Retina (tissue), 1 donor: ENCODE measurements at places on chromosomes 7 and 10.
A peak's percentile ranks its signal among the peaks of the same experiment; 100 is the strongest.

- peak; percentile 6 for DNase-seq
These were observed 11.8 kb upstream of the CXCL12 start for GRCh38 chr10:44396671-44397191.

DNA sequence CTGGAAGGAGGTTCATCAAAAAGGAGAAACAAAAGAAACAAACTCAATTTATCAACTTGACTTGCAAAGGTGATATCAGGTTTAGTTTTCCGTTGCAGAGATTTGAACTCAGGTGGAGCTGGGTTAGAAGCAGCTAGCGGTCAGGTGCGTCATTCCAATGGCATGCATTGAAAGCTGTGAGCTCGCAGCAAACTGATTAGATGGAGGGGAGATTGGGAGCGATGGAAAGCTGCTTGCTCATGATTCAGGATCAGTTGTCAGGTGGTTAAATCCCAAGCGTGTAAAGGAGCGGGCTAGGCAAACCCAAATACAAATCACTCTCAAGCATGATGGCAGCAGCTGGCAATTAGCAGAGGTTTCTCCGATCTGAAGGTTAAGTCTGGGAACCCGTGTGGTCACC lies 49.3 kb upstream of the AFAP1L2 start:
- no peak for DNase-seq

DNA sequence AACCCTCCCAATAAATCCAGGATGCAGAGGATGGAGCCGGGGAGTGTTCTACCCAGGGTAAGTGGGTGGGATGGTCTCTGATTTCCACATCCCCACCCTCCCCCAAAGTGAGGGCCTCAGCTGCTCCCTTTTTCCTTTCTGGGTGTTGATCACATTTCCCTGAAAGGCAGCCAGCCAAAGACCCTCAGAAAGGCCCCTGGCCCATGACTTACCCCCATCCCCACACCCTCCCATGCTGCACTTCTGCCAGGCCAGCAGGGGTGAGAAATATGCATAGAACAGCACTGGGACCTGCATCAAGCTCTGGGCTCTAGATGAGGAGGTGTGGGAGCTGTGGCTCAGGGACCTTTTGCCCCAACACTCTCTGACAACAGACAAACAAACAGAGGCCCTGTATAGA lies 927.3 kb upstream of the ZNF722 start:
- DNase-seq = no peak

DNA sequence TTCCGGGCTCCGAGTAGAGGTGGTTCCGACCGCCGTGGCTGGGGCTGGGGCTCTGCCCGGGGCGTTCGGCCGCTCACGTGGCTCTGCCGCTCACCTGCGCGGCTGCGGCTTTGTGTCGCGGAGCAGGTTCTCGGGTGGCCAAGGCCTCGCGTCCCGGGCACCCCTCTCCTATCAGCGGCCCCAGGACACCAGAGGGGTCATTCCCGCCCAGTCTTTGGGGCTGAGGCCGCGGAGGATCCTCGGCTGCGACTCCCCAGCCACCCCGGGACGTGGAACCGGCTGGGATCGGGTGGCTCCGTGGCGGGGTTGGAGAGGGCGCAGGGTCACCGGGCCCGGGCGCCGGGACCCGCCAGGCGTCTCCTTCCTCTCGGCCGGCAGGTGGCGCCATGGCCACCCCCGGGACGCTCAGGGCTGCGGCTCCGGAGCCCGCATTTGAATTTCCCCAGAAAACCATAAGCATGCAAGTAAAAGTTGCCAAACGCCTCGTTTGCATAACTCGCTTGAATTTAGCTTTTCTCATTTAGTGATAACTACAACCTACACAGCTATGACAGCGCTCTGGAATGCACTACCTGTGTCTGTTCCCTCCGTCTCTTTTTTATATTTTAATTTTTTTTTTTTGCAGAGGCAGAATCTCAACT lies 1.2 kb downstream of the COL26A1 start:
- DNase-seq = peak; percentile 94

DNA sequence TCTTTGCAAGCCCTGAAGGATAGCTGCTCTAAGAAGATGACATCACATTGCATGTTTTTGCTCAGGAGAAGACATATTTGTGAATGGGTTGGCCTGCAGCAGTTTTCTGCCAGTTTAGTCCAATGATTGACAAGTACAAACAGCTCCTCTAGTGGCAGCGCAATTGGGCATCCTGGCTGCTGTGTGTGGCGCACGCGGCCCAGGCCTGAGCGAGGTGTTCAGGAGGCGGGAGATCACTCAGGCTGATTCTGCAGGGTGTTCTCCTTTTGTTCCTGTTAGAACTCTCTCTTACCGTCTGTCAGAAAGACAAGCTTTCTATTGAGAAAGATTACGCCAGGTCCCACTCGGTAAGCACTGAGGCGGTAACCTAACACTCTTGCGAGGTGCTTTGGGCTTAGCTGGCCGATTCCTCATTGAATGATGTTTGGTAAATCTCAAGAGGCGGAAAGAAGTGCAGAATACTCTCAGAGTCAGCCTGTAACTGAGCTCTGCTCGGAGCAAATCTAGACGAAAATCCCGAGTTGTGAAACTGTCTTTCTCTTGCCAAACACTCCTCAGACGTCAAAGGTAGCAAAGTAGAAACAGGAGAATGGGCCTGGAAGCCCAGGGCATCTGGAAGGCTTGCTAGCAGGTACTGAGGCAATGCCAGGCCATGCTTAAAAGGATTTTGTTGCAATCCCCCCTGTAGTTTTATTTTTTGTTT lies 219.2 kb upstream of the BMPER start:
- DNase-seq = no peak

DNA sequence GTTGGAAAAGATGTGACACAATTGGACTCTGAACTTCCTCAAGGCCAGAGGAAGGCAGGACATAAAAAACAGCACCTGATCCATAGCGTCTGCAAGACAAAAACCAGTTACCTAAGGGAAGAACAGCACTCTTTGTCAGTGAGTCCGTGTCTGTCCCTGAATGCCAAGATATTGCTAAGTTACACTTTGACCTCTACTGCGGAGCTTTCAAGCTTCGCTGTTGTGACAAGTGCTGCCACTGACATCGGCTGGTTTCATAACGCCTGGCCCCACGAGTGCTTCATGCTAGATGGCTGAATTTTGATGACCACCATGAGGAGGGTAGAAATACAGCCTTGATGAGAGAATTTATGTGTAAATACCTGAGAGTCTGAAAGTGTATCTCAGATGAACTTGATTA lies 49.7 kb upstream of the JAZF1 start:
- peak; percentile 7 for DNase-seq

DNA sequence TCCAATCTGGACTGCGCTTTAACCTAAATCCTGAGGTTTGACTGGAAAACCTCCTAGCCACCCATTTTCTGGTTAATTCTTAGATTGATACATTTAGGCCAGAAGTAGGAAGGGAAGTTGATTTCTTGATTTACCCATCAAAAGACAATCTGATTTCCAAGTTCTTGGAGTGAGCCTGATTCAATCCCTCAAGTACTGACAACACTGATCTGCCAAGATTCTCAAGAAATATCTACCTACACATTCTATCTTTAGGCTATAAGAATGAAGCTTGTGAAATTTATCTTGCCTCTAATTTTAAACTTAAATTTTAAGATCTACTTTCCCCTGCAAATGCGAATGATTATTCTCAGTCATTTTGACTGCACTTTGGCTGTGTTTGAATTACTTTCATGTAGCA lies 5.9 kb downstream of the TAS2R16 start:
- no peak for DNase-seq

- DNase-seq = no peak
These were observed 1190.8 kb upstream of the AUTS2 start for GRCh38 chr7:68407460-68407859.

GRCh38 chr10:43689618-43689954 lies 40.9 kb upstream of the ZNF32 start:
- DNase-seq = no peak

DNA sequence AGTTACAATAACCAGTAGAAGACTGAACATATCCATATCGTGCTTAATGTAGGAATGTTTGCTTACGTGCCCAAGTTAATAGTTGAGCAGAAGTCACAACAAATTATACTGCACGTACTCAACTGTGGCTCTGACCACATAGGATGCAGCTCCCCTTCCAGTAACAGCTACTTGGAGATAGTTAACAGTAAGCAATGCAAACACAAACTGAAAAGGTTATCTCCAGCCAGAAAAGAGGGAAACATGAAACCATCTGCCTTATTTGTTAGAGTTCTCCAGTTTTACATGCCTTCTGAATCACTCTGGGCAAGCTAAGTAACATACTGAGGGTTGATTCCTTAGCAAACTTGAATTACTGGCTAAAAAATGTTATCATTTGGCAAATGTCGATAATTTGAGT lies 9.8 kb downstream of the DHX32 start:
- no peak for DNase-seq

DNA sequence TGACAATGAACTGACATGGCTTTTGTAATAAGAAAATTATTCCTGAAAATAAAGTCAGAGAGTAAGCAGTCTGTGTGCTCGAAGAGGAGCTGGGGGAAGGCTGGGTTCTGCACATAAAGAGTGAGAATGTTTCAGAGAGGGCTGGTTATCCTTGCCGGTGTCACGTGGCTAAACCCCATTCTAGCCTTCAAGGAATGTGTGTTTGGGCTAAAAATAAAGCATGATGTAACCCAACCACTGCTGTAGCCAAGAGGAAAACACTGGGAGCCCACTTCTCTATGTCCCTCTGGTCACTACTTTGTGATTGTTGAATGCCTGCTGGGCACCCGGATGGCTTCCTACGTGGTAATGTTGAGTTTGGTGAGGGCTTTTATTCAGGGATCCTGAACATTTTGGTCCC lies 23.5 kb downstream of the WDFY4 start:
- no peak for DNase-seq

DNA sequence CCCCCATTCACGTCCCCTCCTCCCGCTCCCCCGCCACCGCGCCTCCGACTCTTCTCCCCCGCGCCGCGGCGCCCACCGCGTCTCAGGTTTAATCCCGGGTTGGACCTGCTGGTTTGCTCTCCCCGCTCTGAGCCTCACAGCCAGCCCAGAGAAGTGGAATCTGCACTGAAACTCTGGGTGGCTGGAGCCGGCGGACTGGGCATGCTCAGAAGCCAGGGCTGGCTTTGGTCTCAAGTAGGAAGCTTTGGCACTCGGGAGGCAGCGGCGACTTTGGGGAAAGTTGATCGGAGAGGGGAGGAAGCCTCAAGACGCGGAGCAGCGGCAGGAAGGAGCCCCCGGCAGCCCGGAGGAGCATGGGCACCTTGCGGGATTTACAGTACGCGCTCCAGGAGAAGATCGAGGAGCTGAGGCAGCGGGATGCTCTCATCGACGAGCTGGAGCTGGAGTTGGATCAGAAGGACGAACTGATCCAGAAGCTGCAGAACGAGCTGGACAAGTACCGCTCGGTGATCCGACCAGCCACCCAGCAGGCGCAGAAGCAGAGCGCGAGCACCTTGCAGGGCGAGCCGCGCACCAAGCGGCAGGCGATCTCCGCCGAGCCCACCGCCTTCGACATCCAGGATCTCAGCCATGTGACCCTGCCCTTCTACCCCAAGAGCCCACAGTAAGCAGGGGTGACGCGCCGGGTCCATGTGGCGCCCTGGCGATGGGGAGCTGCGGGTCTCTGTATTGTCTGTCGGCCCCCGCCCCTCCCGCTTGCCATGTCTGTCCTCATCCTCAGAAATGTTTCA lies at the start of gene PRKG1:
TSS of gene PRKG1 (plus strand) at position 250 of the 791 bp plus-strand sequence.
- peak; percentile 93 for DNase-seq

DNA sequence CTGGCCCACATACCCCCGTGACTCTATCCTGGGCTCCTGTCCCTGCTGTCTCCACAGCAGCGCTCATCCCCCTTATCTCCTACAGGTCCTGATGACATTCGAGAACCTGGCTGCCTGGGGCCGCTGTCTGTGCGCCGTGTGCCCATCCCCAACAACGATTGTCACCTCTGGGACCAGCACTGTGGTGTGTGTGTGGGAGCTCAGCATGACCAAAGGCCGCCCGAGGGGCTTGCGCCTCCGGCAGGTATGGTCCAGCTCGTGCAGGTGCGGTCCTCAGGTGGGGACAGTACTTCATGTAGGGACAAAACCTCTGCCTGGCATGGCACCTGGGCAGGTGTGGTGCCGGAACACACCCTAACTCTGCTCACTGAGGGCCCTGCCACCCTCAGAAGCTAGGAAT lies 30.4 kb upstream of the LRRC18 start:
- no peak for DNase-seq

DNA sequence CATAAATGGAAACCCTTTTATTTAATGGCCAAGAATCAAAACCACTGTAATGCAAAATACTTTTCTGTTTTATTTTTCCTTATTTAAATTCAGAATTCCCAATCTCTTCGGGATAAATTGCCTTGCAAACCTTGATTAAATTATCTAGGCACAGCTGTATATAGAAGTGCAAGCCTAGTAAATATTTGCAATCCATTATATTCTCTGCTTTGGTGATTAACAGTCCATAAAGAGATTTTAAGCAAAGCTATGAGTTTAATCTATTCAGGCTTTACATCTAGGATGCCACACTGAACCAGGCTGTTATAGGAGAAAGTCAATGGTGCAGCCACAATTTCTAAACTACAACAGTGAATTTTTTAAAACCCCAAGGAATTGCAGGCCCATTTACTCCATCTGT lies 43.6 kb upstream of the THSD7A start:
- no peak for DNase-seq

GRCh38 chr10:97774811-97775294 lies 3.1 kb upstream of the SFRP5 start:
- no peak for DNase-seq

- no peak for DNase-seq
These were observed 3.2 kb downstream of the TRPV6 start for GRCh38 chr7:142882338-142882678.

GRCh38 chr7:14892961-14893360 lies 9.6 kb downstream of the DGKB start:
- DNase-seq = no peak

GRCh38 chr10:50641626-50642025 lies 17.9 kb upstream of the SGMS1 start:
- no peak for DNase-seq

DNA sequence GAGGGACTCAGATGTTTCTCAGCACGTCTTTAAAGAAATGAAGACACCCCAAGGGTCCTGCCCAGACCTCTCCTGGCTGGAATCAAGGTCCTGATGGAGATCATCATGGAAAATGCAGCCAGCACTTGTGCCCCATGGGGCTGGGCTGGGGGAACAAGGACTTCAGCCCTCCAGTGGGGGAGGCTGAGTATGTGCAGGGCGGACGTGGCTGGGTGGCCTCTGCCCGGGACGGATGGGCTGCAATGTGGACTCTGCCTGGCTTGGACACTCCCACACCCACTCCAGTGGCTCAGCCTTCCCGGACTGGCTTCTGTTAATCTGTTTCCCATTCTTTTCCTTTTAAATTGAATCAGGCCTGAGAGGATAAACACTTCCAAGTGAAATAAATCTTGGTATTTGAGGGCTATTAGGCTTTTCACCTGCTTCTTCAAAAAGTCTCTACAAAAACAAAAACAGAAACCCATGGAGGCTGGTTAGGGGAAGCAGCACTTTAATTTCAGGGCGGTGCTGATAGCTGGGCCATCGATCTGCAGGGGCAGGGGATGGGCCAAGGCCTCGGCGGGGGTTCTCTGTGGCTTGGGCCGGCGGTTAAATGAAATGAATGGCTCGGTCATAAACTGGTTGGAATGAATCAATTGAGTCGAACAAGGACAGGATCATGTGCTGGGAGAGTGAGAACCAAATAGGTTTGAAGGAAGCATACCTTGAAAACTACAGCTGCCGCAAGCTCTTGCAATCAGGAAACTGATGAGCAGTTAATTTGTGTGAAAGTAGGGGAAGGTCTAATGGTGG lies 51.4 kb downstream of the ADARB2 start:
- DNase-seq = no peak

GRCh38 chr7:106652092-106652491 lies 8.9 kb downstream of the CCDC71L start:
- no peak for DNase-seq

- DNase-seq = no peak
These were observed 21.5 kb upstream of the DDX50 start for GRCh38 chr10:68879628-68880027.
